ENCODE measurements at places on chromosomes 2 and 18.
A peak's percentile ranks its signal among the peaks of the same experiment; 100 is the strongest.

DNA sequence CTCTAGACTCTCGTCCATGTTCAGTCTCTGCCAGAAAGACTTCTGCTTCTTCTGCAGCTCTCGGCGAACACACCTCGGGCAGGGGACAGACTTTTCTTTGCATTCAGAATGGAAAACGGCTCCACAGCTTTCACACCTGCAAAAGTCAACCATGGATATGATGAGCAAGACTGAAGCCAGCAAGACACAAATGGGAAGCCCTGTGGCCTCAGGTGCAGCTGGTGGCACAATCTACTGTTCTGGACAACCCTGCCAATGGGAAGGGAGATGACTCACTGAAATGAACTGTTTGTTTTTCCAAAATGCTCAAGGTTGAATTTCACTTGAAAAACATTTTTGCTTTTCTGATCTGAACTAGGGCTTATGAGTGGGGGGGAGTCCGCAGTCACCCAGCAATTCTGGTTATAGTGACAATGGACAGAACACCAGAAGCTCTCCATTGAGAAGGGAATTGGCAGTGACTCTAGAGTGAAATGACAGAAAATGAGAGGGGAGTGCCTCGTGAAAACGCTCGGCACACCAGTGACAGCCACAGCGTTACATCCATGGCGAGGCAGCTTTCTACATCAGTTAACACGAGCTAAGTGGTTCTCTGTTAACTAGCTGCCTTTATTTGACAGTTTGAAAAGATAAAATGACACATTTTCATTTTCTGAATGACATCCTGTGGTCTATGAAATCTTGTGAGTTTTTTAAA, 58.8 kb upstream of the FZD5 start:
- DNase-seq: no peak

- peak; percentile 34 for DNase-seq
Observed at GRCh38 chr2:188668017-188668680, 306.0 kb upstream of the COL3A1 start.

GRCh38 chr18:3223356-3223755, 3.6 kb upstream of the MYOM1 start:
- no peak for DNase-seq

GRCh38 chr2:204046145-204046544, 109.6 kb downstream of the ICOS start:
- DNase-seq: no peak
